ENCODE measurements at places on chromosomes 5 and 9.

DNA sequence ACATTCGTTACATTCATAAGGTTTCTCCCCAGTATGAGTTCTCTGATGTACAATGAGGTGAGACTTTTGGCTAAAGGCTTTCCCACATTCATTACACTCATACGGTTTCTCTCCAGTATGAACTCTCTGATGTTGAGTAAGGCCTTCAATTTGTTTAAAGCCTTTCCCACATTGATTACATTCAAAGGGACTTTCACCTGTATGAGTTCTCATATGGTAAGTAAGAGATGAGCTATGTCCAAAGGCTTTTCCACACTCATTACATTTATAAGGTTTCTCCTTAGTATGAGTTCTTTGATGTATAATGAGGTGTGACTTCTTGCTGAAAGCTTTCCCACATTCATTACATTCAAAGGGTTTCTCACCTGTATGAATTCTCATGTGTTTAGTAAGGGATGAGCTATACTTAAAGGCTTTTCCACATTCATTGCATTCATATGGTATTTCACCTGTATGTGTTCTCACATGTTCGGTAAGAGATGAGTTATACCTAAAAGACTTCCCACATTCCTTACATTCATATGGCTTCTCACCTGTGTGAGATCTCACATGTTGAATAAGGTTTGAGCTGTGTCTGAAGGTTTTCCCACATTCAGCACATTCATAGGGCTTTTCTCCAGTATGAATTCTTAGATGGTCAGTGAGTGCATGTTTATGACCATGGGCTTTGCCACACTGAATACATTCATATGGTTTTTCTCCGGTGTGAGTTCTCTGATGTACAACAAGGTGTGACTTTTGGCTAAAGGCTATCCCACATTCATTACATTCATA is 13.5 kb downstream of the ZFP37 start:
- DNase-seq = no peak

- peak; percentile 49 for DNase-seq
Measured at GRCh38 chr5:133485468-133485867, 126.9 kb downstream of the FSTL4 start.

DNA sequence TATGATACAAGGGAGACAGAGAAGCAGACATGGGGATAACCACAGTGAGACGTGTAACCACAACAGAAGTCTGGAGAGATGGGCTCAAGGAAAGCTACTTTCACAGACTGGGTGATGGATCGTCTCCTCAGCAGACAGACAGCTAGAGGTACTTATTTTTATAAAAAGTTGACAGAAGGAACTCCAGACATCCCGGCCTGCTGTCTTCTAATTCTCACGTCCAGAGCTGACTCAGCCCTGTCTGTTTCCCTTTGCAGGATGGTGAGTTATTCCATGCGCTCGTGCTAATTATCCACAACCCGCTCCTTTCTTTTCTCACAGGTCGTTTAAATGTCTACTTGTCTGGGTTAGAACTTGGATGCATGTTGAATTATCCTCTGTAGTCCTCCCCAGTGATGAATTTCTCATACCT is 304.5 kb downstream of the CWC27 start:
- peak; percentile 96 for DNase-seq

DNA sequence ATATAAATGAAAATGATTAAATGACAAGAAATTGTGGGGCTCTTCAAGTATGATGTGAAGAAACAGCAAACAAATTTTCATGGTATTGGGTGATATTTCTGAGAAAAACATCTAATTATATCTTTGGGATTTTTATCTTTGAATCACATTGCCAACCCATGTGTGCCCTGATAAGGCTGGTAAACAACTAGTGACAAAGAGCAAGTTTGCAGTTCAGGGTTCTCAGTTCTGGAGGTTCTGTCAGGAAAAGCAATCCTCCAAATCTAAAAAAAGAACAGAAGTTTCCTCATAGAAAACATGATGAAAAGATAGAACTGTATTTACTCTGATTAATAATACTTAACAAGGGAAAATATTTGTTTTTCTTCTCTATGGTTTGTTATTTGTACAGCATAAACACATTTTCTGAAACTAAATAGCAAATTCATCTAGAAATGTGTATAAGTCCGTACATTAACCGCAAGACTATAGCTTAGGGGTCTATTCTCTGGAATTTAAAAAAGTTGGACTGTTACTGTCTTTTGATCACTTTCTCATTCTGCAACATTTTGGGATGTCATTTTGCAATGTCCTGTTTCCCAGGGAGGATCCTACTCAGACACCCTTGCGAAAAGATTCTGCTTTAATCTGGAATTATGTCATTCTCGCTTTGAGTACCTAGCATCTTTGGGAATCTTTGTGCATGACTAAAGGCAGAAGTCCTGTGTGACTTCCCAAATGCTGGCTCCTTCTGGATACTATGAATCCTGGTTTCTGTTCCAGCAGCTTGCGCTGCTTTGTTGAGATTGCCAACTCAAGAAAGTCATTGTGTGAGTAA is 308.5 kb downstream of the ADGRV1 start:
- DNase-seq = peak; percentile 61

GRCh38 chr9:137243626-137244485 is 2.8 kb downstream of the TUBB4B start:
- no peak for DNase-seq

- no peak for DNase-seq
Measured at GRCh38 chr9:89838621-89839020, 233.8 kb downstream of the GADD45G start.

GRCh38 chr5:55749387-55749786 is 11.5 kb downstream of the DDX4 start:
- no peak for DNase-seq

GRCh38 chr9:109639674-109640579 is 140.1 kb upstream of the PALM2AKAP2 start:
- DNase-seq = peak; percentile 63

DNA sequence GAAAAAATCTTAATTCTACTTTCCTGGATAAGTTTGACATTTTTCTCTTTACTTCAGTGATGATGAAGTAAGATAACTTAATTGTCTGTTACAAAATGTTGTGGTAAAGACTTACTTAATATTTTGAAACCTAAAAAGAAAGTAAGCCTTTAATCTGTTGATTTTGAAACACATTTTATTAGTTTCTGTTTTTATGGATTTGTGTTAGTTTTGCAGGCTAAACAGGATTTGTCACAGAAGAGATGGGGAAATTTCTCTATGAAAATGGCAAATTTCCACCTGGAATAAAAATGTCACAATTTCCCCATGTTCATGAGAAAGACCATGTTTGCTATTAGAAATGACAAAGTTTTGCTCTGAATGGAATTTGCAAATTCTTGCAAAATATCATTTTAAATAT is 237.1 kb downstream of the RFX3 start:
- DNase-seq = no peak

GRCh38 chr5:434443-435146 is 8.4 kb upstream of the EXOC3 start:
- DNase-seq = peak; percentile 47

GRCh38 chr5:180251141-180251540 is 40.7 kb downstream of the MAPK9 start:
- no peak for DNase-seq

DNA sequence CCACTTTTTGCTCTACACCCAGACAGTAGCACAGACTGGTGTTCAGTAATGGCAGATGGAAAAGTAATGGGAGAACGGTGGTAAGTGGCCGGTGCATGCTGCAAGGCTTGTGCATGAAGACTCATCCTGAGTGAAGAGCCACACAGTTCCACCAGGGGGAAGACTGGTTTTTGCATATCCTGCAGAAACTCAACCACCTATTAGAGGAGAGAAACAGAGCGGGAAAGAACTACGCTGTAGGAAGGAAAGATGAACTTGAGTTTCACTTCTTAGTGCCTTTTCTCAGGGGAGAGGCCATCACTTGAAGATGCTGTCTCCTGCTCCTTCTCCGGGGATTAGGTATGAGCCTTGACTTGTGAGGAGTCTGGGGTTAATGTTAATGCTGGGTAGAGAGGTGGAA is 9.4 kb upstream of the PRSS3 start:
- DNase-seq = no peak

GRCh38 chr5:133396814-133397213 is 215.5 kb downstream of the FSTL4 start:
- DNase-seq = no peak

GRCh38 chr5:139708877-139709581 is 60.9 kb downstream of the CXXC5 start:
- DNase-seq = peak; percentile 99

DNA sequence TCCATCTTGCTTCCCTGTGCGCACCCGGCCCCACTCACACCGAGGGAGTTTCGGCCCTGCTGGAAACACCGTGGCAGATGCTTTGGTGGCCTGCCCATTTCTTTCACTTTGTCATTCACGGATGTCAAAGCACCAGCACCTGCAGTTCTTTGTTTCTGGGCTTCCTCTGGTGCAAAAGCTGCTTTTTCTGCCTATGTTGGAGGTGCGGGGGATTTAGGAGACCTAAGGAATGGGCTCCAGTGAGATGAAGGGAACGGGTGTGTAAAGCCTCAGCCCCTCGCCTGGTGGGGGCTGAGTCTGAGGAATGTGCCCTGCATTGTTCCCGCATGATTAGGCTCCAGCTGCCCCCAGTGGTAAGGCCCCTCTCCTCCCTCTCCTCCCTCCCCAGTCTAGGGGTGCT is 62.3 kb downstream of the THBS4 start:
- DNase-seq = no peak

DNA sequence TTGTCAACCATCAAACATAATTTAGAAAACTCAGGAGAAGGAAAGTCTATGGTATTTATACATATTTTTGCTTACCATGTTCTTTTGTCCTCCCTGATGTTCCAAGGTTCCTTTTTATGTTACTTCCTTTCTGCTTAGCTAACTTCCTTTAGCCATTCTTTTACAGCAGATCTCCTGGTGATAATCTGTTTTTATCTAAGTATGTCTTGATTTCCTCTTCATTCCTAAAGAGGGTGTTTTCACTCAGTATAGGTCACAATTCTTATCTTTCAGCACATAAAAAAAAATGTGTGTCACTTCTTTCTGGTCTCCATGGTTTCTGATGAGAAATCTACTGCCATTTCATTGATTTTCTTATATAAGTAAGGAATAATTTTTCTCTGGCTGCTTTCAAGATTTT is 384.4 kb upstream of the PDE4D start:
- no peak for DNase-seq

- DNase-seq = peak; percentile 60
Measured at GRCh38 chr5:180494510-180495181, 467 bp downstream of the CNOT6 start.

DNA sequence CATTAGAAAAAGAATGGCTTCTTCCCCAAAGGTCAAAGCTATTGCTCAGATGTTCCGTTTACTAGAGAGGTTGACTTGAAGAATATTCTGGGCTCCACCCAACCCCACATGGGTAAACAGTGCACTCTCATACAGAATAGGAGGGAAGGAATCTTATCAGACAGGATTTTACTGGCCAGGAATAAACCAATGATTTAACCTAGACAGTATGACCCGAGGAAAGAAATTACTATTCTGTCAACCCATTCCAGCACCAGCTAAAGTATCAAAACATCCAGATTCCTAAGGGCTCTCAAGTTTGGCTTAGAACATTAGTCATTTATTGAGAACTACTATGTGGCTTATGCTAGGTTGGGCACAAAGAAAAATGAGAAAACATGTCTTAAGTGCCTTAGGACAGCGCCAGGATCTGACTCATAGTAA is 493.6 kb upstream of the KLF4 start:
- DNase-seq = no peak

DNA sequence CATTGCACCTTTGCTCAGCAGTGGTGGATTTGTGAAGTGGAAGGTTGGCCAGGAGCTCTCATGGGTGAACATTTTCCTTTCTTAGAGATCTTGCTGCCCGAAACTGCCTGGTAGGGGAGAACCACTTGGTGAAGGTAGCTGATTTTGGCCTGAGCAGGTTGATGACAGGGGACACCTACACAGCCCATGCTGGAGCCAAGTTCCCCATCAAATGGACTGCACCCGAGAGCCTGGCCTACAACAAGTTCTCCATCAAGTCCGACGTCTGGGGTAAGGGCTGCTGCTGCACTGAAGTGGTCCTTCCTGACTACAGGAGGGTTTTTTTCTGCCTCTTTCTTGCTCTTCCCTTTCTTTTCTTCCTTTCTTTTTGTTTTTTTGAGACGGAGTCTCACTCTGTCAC is 21.8 kb downstream of the QRFP start:
- DNase-seq = no peak

GRCh38 chr9:79524266-79524665 is 47.5 kb upstream of the TLE4 start:
- DNase-seq = no peak

DNA sequence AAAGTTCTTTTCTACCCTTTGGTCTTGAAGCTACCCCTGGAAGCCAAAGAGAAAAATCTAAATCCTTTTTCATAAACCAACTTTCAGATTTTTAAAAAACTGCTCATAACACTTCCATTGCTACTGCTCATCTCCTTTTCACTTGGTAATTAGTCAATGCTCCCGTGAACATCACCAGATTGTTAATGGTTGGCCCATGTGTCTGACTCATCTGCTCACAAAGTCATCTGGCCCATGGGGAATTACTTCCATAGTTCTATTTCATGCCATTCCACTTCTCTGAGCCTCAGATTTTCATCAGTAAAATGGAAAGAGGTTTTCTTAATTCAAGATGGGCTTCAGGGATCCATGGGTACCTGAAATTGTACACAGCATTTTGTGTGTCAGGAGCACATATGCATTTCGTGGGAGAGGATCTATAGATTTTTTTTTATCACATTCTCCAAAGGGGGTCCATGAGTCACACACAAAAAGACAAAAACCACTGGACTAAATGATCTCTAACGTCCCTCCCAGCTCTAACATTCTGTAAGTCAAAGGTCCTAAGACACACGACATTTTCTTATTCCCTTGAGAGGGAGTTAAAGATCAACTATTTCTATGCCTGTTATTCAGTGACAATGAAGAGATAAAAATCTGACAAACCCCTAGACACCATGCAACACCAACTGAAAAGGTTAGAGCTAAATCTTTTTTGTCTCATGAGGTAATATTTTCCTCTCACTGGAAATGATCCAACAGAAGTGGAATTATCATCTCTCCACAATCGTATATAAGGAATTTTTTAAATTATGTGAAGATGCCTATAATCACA is 75.4 kb downstream of the TEX10 start:
- DNase-seq = no peak

DNA sequence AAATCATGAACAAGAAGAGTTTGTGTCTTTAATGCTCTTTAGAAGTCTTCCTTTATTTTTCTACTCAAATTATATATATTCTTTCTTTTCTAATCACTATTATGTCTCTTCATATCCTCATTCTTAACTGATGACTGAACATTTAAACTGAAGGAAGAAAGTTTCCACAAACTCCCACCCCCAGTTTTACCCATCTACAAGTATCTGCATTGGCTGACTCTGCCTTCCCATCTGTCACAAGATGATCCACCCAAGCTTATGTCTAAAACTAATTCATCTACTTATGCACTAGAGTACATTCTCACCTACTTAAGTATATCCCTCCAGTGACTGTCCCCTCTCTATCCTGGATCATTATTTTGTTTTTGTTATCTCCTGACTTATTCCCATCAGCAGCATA is 344.5 kb downstream of the PRR16 start:
- no peak for DNase-seq

GRCh38 chr5:61735995-61736394 is 403.9 kb downstream of the ZSWIM6 start:
- DNase-seq = no peak
